Stimulated activated CD8-positive, alpha-beta memory T cell treated with anti-CD3 and anti-CD28 coated beads, Interleukin-4, amount 100 ng/mL, for 24 hours (primary cell): ENCODE measurements at places on chromosomes 7 and 10.

DNA sequence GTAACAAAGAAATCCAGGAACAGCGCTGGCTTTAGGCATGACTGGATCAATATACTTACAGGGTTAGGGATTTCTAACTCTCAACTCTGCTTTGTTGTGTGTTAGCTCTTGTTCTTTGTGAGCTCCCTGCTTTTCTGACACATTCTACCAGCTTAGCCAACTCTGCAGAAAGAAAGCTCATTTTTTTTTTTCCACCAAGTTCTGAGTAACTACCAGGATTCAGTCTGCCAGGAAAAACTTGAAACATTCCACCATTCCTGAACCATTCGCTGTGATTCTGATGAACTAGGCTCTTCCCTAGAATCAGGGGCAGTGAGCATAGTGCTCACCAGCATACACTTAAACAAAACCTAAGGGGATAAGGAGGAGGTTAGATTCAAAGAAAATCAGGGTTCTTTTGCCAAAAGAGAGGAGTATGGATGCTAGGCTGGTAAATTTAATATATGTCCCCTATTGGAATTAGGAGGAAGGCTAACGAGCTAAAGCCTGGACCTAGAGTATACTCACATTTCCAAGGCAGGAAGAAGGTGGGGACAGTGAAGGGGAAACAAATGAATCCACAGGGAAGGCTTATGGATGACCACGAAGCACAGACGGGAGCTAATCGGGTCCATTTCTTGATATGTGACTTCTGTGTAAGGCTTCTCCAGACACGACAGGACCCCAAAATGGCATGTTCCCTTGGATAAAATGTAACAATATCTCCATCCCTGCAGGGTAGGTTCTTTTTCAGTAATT lies 183.4 kb downstream of the PRKG1 start:
- no peak for DNase-seq

DNA sequence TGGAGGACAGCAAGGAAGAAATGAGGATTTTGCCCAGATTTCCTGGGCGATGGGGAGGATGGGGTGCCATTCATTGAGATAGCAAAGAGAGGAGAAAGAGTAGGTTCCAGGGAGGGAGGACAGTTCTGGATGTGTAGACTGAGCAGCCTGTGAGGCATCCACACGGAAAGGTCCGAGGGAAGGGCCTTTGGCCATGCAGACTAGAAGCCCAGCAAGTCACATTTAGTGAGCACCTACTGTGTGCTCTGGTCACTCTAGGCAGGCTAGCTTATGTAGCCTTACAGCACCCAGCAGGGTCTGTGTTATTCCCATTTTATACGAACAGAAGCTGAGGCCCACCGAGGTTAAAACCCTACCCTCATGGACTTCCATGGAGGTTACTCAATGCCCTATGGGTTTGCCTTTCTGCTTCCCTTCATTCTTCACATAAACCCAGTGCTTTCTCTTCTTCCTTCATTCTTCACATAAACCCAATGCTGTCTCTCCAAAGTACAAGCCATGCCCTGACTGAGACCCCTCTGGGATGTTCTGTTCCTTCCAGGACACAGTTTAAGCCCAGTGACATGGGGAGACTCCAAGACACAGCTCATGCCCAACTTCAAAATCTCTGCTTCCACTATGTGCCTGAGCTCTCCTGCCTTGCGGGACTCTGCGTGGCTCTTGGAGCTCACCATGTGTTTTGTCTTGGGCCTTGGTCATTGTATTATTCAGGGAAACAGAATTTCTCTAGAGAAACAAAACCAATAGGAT lies 13.7 kb downstream of the IL2RA start:
- no peak for DNase-seq

DNA sequence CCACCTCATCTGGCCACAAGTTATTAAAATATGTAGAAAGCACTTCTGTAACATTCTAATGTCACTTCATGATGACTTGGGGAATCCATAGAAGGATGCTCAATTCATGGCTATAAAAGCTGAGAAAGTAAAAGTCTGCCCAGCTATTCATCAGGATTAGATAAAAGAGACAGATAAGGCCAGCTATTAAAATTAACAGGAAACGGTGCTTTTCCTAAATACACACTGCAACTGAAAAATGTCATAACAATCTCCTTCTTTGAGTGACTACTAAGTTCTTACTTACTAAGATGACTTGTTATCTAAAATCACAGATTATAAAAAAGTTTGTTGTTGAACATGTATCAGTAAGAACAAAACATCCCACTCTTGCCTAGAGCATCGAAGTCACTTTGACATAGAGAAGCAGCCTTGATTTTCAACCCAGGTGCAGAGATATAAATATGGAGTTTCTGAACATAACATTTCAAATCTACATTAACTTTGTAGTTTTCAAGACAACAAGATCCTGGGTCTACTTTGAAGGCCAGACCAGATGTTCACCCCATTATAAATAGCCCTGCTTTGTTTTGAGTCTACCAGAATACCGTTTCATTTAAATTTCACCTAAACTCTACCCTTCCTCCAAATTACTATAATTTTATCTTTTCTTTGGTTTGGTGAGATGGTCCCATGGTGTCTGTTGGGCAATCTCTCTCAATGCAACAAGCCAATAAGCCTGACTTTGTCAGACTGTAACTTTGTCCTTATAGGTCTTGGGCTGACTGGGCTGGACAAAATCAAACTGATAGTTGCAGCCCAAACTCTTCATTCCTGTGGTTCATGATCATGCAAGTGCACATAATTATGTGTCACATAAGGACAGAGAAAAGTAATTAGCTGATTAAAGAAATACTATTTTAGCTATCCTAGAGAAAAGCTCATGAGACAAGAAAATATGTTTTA lies 24.0 kb downstream of the HYCC1 start:
- no peak for DNase-seq

GRCh38 chr10:103125323-103126267 lies 67.5 kb downstream of the NT5C2 start:
- DNase-seq: no peak

GRCh38 chr7:118158766-118159165 lies 25.2 kb upstream of the LSM8 start:
- no peak for DNase-seq

DNA sequence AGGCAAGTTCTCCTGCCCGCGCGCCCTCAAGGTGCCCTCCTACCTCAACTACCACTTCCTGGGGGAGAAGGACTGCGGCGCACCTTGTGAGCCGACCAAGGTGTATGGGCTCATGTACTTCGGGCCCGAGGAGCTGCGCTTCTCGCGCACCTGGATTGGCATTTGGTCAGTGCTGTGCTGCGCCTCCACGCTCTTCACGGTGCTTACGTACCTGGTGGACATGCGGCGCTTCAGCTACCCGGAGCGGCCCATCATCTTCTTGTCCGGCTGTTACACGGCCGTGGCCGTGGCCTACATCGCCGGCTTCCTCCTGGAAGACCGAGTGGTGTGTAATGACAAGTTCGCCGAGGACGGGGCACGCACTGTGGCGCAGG lies 1.4 kb downstream of the FZD1 start:
- DNase-seq: no peak

GRCh38 chr7:138889582-138890498 lies 91.3 kb downstream of the KIAA1549 start:
- DNase-seq: no peak

DNA sequence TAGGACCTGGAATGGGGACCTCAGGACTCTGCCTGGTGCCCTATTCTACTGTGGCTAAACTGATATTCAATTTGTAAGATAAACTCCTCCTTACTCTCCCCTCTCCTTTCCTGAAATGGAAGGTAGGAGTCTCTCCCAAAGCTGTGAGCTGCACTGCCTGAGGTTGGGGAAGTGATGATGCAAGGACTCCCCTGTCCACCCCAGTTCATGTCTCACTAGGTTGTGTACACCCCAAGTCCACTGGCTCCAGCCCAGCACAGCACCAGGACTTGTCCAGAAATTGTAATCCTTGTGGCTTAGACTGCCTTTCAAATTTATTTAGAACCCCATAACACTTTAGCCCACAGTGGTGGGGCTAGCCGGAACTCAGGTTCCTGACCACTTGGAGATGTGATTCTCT lies 247.2 kb upstream of the CTBP2 start:
- DNase-seq: no peak

GRCh38 chr7:10798044-10798443 lies 175.6 kb upstream of the PHF14 start:
- no peak for DNase-seq

GRCh38 chr7:117780832-117781231 lies 92.4 kb downstream of the CTTNBP2 start:
- DNase-seq: no peak

DNA sequence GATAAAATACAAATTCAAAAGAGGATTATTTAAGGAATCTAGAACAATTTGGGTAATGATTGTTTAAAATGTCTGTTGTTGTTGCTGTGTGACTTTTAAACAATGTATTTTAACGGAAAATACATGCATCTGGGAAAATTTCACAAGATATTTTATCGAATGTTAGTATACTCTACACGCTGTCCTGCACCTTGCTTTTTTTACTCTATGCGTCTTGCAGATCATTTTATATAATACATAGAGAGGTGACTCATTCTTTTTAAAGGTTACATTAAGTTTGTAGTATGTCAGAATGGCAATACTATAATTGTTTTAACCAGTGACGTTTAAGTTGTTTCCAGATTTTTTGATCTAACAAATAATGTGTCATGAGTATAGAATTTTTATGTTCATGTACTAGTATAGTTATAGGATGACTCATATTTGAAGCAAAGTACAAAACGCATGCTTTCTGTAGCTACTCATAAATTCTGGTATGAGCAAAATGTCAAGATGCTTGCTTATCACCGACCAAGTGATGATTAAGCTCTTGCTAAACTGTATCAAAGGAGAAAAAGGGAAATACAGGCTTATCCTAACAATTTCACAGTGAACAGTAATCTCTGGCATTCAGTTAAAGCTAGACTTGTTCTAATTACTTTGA lies 4.9 kb downstream of the DKK1 start:
- no peak for DNase-seq

DNA sequence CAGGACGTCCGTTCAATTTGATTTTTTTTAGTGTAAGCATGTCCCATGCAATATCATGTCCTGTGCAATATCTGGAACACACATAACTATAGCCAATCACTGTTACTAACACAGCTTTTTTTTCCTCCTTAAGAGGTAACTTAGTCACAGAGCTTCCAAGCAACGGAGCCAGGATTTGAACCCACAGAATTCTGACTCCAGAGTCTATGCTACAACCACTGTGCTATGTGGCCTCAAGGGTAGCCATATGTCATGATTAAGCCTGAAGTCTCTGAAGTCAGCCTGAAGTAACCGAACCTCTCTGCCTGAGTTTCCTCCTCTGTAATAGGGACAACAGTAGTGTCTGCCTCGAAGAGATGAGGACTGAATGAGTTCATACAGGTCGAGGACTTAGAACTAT lies 42.2 kb upstream of the TCF7L2 start:
- DNase-seq: no peak

GRCh38 chr10:11109590-11109989 lies 91.9 kb downstream of the CELF2 start:
- DNase-seq: no peak

DNA sequence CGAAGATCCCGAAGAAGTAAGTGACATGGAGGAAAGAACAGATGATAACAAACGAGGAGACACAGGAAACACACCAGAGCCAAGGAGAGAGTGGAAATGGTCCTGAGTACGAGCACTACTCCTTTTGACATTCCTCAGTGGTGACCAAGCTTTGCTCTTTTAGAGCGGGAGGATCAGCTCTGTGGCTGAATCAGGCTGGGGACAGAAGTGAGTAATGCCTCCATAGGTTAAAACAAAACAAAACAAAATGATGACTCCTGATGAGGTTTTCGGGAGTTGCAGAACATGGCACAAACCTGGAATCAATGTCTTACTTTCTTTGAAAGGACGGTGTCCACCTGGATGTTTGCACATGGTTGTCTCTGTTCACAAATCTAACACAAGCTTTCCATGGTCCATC lies 30.3 kb upstream of the TCF7L2 start:
- DNase-seq: no peak

- DNase-seq: no peak
Observed at GRCh38 chr10:49600781-49601400, 9.2 kb upstream of the SLC18A3 start.

DNA sequence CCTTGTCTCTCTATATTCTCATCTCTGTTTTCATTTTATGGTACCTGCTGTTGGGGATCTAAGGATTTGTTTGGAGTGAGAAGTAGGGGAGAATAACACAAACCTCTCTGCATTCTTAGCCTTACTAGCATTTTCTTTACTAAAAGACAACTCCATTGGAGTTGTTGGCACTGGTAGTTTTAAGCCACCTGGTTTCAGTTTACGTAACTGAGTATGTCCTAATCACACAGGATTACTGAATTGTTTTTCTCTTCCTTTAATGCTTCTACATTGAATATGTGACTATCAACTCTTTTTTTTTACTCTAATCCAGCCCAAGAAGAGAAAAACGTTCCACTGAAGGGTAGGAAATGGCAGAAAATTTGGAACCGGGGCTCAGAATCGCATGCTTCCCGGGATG lies 30.0 kb upstream of the TRIL start:
- DNase-seq: no peak

DNA sequence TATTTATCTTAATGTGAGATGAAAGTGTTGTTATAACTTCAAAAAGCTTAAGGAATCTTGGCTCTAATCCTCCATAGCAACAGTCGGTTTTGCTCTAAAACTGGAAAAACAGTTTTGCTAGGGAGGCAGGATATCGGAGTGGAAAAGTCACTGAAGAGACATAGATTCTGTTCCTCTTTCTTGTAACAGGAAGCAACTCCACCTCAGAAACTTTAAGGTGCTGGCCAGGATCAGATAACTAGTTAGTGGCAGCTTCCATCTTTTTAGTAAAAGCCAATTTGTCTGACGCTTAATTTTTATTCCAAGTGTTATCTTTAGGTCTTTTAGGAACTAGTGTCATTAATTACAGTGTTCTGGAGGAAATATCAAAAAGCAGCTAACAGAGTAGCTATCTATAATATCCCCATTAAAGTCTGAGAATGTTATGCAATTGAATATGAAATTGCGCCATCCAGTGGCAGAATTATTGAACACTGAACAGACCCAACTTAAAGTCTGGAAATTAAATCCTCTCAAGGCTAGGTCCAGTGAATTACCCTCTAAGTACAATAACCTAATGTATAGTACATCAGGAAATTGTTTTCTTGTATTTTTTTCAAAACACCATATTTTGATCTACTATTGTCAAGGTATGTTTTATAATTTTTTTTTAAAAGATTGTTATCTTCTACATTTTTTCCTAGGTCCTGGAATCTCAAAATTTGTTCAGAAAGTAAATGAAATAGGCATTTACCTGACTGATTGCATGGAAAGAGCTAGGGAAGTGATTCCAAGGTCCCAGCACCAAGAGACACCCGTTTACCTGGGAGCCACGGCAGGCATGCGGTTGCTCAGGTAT lies 65.9 kb upstream of the CC2D2B start:
- no peak for DNase-seq

DNA sequence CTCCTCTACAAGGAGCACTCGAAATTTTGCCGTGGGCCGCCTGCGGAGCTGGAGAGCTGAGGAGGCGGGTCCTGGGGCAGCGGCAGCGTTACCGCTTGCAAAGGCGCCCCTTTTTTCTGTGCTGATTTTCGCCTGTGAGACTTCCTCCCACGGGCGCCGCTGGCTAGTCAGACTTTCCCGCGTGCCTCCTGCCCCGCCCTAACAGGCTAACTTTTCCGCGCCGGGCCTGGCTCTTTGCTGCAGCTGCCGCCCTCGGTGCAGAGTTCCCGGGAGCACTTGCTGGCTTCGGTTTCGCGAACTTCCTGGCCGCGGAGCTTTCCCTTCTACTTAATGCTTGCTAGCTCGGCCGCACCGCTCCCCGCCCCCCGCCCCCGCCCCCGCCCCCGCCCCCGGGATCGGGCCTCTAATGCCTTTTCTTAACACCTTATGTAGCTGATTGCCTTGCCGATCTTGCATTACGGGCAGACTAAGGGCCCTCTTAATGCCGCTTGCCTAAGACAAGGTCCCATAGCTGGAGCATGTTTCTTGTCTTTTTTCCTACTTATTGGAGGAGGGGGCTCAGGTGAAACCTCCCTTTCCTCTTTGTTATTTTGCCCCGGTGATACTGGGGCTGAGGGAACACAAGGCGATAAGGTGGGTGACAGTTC lies 37.9 kb upstream of the RASGEF1A start:
- DNase-seq: peak; percentile 58
